Activated T-cell treated with anti-CD3 and anti-CD28 coated beads for 4 hours (primary cell): ENCODE measurements at places on chromosomes 12 and 14.

DNA sequence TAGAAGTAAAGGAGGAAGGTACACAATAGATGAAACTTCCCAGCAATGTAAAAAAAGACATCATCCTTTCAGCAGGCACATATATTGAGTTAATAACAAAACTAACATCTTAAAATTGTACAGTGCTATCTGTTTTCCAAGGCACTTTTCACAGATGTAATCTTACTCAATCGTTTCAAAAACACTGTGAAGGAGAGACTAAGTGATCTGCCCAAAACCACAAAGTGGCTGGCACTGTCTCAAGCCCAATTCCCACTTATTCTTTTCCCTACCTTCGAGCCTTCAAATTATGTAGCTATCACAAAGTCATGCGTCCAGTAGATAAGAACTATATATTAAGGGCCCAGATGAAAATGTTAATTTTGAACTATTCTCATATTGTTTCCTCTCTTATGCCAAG lies 193.6 kb upstream of the RASSF8 start:
- no peak for DNase-seq

GRCh38 chr12:72694193-72694592 lies 422.0 kb downstream of the TRHDE start:
- DNase-seq = no peak

DNA sequence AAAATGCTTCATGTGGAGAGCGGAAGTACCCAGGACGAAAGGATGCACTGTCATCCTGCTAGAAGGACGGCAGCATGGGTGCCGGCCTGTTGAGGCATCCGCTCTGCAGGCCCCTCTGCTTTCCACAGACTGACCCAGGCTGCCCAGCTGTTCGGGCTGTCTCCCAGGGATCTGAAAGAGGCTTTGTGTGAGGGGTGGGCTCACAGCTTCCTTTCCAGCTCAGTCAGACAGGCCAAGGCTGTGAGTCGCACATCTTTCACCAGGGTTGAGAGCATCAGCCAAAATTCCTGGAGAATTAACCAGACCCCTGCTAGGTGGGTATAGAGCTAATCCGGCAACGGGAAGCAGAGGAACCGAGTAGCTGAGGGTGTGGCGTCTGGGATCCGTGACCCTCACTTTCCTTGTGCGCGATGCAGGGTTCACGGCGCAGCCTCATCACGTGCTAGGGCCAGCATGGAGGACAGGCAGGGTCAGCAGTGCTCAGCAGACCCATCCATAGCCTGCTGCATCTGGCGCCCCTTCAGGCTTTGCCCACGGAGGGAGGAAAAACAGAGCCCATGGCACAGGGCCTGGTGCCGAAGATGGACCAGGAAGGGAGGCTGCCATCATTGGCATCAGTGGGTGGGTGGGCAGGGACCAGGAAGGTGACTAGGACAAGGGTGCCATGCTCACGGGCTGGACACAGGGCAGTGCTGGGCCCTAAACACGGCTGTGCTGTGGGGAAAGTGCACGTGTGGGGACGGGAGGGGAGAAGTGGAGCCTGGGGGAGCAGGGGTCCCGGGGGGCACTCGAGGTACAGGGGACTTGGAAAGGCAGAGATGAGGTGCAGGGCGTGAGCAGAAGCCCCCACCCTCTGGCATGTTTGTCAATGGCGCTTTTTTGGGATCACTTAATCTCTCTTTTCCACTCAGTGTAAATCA lies 9.2 kb upstream of the SIVA1 start:
- DNase-seq = no peak

DNA sequence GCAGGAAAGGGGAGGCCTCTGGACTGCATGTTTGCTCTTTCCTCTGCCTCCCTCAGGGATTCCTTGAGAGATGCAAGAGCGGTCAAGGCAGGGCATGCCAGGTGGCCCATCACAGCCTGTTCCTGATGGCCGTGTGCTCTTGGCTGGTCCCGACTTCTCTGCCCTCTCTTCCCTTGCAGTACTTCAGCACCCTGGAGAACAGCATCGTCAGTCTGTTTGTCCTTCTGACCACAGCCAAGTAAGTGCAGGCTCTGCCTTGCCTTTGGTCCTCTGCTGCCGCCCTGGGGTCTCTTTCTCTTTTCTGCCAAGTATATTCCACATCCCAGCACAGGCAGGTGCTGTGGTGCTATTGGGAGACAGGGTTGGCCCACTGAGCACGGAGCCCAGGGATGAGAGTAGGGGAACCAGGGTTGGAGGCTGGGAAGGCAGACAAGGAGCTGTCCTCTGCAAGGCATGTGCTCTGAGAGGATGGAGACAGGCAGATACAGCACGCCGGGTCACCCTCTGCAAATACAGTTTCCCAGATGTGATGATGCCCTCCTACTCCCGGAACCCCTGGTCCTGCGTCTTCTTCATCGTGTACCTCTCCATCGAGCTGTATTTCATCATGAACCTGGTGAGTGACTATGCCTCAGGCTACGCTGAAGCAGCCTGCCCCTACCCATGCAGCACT lies 51.9 kb downstream of the TPCN1 start:
- DNase-seq = no peak

- DNase-seq = no peak
Observed at GRCh38 chr12:63822352-63822751, 22.1 kb upstream of the SRGAP1 start.

DNA sequence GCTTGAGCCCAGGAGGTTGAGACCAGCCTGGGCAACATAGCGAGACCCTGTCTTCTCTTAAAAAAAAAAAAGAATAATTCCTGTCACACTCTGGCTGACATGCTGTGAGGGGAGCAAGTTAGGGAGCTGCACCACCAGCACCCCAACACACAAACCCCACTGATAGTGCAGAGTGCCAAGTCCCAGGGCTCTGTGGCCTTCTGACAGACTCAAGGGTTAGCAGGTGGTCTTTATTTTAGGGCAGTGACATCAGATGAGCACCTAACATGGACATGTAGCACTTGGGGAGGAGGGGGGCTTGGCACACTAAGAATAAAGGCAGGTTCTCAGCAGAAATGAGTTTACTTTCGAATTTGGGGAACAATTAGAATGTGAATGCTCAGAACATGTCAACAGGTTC lies 6.8 kb downstream of the USP5 start:
- no peak for DNase-seq

DNA sequence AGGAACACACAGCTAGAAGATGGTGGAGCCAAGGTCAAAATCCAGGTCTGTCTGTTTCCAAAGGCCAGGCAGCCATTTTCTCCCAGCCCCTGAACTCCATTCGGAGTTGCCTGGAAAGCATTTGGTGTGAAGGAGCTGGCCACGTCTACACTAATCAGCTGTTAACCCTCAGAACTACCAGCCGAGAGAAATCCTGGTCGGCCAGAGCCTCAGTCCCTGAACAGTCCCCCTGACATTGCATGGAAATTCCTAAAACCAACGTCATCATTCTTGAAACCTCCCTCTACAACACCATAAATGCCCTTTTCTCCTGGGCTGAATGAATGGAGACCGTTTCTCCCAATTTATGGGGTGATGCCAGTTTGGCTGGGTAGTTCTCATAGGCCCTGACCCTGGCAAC lies 245.6 kb downstream of the SLC41A2 start:
- no peak for DNase-seq
